CD4-positive, alpha-beta T cell treated with Interleukin-2 at 100 ng/mL for 4 hours (primary cell): ENCODE measurements at places on chromosomes 12 and 14.

DNA sequence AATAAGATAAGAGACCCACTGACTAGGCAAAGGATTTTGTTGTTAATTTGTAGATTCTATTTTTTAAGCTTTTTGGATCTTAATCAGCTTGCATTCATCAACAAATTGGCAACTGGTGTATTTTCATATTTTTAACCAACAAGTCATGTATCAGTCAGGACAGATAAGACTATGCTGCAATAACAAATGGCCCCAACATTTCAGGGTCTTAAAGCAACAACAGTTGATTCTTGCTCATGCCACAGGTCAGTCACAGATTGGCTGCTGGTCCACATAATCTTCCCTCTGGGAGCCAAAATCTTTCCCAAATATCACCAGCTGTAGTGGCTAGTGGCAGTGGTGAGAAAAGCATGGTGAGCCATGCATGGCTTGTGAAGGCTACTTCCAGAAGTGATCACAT lies 21.9 kb upstream of the SERPINA12 start:
- no peak for DNase-seq

DNA sequence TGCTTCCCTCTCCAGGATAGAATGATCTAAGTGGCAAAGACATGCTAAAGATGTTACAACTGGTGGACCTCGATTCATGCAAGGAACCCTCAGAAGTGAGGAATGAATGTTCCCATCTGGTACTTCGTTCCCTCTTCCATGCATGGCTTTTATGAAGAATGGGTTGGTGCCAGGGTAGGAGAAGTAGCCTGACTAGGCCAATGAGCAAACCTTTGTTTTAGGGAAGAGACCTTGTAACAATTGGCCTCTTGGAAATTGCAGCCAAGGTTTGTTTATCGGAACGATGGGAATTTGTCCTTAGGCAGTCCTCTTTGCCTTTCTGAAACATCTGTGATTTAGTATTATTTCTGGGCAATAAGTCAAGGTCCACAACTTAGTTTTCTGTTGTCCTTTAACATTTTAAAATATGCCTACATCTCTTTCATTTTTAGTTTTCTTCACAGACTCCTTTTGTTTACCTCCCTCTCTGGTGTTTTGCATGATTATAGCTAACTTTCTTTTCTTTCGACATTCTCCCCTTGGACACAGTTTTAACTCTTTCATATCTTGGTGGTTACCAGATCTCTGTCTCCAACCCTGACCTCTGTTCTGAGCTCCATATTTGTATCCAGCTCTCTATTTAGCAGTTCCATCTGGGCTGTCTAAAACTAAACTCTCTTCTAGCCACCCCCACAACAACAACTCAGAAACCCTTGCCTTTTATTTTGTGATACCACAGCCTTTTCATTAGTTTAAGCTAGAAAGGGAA lies 70.0 kb downstream of the DIP2B start:
- DNase-seq = no peak

DNA sequence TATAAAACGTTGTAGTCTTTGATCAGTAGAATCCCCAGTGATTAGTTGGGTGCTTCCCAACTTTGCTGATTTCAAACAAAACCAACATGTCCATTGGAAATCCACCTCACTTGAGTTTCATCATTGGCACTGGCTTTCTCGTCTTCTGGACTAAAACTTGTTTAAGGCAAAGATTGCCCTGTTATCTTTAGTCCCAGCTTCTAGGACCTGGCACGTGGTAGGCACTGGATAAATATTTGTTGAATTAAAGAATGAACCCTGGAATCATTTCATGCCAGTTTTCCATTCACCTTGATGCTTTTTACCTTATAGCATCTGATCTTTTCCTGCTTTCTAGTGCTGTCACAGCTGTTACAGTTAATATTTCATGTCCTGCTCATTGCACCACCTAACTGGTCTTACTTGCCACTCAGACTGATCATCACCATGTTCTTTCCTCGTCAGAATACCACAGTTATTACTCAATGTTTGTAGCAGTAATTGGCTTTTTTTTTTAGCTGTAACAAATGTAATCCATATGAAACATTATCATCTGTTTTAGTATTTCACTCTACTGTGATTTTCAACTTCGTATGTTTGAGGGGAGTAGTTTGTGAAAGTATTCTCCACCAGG lies 7.3 kb upstream of the C12orf50 start:
- no peak for DNase-seq

GRCh38 chr12:59844750-59845149 lies 248.9 kb downstream of the SLC16A7 start:
- DNase-seq = no peak

DNA sequence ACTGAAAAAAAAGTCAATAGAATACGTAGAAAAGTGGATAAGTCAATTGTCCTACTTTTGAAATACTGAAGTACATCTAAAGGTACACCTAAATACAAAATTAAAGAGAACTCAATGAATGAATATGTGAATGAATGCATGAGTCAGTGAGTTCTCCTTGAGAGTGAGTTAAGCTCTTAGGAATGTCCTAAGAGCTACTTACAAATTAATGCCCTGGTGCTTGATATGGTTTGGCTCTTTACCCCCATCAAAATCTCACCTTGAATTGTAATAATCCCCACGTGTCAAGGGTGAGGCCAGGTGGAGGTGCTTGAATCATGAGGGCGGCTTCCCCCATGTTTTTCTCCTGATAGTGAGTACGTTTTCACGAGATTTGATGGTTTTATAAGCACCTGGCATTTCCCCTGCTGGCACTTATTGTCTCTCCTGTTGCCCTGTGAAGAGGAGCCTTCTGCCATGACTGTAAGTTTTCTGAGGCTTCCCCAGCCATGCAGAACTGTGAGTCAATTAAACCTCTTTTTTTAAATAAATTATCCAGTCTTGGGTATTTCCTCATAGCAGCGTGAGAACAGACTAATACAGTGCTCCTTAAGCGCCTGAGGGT lies 192.2 kb upstream of the ARHGAP5 start:
- DNase-seq = no peak

DNA sequence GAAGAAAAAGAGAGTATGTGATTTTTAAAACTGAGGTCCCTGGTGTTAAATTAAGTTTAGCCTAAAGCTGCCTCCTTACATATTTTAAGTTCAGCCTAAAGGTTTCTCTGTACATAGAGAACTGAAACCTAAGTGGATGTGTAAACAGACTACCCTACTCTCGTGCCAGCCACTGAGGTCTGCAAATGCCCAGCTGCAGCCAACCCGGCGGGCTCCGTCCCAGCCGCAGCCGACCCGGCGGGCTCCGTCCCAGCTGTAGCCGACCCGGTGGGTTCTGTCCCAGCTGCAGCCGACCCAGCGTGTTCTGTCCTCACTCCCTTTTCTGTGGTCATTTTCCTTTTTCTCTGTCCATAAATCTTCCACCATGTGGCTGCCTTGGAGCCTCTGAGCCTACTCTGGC lies 97.2 kb upstream of the SFSWAP start:
- no peak for DNase-seq

DNA sequence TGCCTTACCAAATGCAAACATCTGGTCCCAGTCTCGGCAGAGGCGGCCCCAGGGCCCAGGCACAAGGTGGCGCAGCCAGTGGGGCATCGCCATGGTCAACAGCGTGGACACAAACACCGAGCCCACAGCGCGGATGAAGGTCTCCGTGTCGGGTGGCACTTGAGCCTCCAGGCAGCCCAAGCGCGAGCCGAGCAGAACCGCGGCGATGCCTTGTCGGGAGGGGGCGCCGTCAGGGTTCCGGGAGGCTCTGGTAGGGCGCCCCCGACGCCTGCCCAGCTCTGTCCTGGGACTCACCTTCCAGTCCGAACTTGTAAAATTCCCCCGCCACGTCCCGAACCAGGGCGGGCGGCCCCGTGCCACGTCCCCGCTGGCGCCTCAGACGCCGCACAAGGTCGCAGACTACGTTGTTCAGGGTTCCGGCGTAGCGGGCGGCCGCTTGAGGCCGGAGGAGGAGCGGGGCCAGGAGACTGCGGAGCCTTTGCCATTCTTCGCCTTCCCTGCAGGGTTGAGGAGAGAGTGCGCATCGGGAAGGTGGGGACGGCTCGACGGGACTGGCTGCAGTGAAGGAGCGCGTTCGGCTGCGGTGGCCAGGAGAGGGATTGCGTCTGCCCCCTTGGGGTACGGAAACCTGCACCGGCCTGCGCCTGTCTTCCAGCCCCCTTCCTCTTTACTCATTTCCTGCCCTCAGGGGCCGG lies 1.7 kb downstream of the CYP27B1 start:
- peak; percentile 45 for DNase-seq

DNA sequence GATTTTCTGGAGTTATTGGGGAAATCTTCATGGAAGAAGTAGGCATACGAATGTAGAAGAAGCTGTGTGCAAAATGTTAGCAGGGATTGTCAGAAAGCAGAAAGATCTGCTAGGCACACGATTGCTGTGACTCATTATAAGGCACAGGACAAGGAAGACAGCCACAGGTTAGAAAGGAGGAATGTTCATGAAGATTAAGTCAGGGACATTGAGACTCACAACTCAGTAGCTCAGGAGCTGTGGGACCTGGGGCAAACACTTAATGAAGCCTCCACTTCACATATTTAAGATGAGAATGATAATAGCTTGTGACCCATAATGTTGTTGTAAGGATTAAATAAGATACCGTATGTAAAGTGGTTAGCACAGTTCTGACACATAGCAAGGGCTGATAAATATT lies 26.6 kb upstream of the RTRAF start:
- no peak for DNase-seq

DNA sequence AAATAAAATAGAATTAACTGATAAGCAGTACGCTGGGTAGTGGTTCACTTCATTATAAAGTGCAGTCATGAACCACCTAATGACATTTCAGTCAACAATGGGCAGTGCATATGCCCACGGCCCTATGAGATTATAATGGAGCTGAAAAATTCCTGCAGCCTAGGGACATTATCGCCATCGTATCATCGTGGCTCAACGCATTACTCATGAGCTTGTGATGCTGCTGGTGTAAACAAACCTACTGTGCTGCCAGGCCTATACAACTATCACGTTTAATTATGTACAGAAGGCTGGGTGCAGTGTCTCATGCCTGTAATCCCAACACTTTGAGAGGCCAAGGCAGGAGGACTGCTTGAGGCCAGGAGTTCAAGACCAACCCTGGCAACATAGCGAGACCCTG lies 62.3 kb upstream of the TMEM263 start:
- no peak for DNase-seq

GRCh38 chr12:116215023-116215422 lies 62.5 kb downstream of the MED13L start:
- no peak for DNase-seq

DNA sequence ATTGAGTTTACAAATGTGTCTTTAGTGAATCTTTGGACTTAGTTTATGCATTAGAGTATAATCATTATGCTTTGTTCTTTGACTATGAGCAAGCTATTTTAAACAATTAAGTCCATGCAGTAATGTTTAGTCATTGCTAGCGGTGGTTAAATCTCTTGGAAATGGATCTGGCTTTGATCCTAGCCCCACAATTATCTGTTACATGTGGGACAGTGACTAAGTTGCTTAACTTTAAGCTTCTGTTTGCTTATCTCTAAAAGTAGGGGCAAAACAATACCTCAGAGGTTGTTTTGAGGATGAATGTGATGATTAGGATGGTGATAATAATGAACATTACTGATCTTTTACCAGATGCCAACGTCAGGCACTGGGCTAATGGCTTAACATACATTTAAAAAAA lies 124.2 kb downstream of the NPAS3 start:
- no peak for DNase-seq

DNA sequence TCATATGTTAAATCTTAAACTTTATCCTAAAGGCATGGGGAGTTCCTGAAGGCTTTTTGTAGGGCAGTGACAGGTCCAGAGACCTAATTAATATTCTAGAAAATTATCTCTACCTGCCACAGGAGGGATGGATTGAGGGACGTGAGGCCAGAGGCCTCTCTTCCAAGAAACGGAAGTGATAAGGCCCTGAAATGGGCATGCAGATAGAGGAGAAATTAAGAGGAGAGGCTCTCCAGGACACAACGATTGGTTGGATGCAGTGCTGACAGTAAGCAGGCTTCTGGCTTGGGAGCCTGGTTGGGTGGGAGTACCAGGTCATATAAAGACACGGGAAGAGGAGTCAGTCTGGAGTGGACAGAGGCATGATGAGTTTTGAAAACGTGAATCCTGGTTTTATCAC lies 3.1 kb upstream of the BORCS5 start:
- no peak for DNase-seq

DNA sequence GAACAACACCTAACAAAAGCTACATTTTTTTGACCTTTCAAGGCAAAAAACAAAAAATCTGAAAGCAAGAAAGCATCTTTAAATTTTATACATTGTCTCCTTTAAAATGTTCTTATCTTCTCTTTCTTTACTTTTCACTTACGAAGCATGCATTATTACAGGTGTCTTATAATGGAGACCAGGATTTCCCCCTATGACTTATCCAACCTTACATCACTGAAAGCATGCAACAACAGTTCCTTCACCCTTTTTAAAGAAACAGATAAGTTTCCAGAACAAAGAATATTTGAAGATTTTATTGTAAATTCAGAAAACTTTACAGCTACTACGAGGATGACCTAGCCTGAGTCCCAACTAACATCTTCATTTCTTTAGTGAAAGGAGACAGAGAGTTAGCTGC lies 277.2 kb downstream of the AKAP6 start:
- DNase-seq = no peak

- no peak for DNase-seq
These were observed 502 bp downstream of the KIF26A start for GRCh38 chr14:104138718-104139459.

GRCh38 chr12:52543985-52544883 lies 8.7 kb downstream of the KRT71 start:
- DNase-seq = no peak

GRCh38 chr12:86600664-86601231 lies 344.6 kb upstream of the MGAT4C start:
- no peak for DNase-seq

- no peak for DNase-seq
These were observed 40.3 kb downstream of the MVK start for GRCh38 chr12:109613649-109614455.

- no peak for DNase-seq
These were observed 148.9 kb downstream of the CHST11 start for GRCh38 chr12:104605685-104606084.

GRCh38 chr14:81447021-81447764 lies 47.1 kb upstream of the STON2 start:
- DNase-seq = no peak

DNA sequence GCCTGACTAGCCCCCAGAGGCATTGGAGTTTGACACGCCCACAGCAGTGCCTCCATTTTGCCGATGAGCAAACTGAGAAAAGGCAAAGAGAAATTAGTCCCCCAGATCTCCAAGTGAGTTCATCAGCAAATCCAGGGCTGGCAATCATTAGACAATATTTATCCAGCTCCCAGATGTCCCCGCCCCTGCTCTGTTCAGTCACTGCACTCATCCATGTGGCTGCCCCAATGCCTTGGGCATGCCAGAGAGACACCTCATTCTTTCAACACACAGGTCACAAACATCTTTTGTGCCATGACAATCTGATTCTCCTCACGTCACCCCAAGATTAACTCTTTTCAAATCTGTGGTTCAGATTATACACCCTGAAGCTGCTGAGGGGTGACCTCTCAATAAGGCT lies 43.5 kb downstream of the DPF3 start:
- DNase-seq = no peak

- DNase-seq = no peak
These were observed 12.7 kb downstream of the NUP107 start for GRCh38 chr12:68699486-68699885.

GRCh38 chr12:11672256-11673191 lies 23.1 kb downstream of the ETV6 start:
- DNase-seq = no peak
